G401 (cell line): ENCODE measurements at places on chromosomes 16 and 17. TPM values are rescaled to one million over a fixed set of nuclear protein-coding genes. Genes with fewer than 3 reads are reported as not detected.
A peak's percentile ranks its signal among the peaks of the same experiment; 100 is the strongest.

The TMIGD1 gene
- total RNA-seq: not detected in 2 replicates

The CDH13 gene
- 10.5 and 10.8 TPM in 2 replicates for total RNA-seq

The ITGB3 gene
- total RNA-seq: not detected in 2 replicates

DNA sequence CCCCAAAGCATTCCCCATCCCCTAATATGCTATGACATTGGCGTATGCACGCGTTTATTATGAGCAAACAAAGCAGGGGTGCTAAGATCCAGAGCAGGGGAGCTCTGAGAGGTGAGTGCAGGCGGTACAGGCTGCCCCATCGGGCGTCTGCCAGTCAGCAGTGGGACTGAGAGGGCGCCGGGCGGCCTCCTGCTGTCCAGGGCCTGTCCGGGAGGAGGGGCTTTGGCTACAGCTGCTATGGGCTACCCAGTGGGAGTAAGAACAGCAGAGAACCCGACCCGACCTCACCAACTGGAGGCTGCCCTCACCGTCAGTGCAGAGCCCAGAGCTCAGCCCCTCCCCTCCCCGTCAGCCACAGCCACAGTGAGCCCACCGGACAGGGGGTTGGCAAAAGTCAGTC is 18.5 kb upstream of the AATK start:
- DNase-seq: no peak

- peak; percentile 43 for DNase-seq
These were observed 17.2 kb downstream of the ADAM11 start for GRCh38 chr17:44775838-44776621.
